ENCODE measurements at places on chromosomes 1 and 21.

DNA sequence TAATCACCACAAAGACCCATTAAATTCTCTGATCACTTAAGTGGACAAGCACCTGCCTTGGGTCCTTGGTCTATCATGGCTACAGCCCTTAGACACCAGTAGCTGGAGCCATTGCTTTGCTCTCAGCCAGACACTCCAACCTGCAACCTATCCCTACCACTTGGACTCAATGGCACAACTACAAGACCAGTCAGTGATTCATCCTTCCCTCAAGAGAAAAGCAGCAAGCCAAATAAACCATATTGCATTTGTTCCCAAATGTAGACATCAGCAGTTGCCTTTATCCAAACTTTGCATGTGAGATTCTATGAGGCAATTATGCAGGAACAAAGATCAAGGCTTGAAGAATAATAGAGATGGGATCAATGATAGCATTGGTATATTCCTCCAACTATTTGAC lies 263.4 kb downstream of the HHIPL2 start:
- DNase-seq, result no peak

DNA sequence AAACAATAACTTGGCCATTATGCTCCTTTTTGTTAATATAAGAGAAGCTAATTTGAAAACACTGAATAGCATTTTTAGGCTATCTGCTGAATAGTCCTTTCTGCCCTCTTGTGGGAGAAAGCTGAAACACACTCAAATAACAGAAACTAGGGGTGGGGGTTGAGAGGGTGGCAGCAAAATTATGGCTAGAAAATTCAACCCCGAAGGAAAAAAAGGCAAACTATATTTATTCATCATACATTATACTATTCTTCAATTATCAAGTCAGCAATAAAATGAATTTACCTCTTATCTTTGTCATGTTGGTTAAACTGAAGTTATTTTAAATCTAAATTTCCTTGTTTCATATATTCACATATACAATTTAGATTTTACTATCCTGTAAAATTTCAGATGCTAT lies 255.9 kb downstream of the FAF1 start:
- DNase-seq, result peak; percentile 25

GRCh38 chr21:41831453-41831831 lies 47.7 kb downstream of the PRDM15 start:
- no peak for DNase-seq

DNA sequence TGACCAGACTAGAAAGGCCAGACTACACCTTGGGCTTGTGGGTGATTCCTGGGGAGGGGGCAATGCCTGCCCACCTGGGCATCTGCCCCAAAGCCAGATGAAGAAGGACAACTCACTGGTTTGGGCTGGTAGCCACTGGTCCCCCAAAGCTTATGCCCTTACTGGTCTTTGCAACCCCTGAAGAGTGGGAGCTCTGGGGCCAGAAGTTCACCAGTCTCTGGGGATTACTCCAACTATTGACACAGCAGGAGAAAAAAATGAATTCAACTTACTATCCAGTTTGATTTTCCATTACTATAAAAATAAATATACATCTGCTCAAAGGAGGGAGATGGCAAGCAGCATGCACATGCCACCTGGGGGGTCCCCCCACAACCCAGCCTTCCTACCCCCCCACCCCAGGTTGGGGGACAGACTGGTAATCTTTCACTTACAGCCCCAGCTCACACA lies 2.6 kb downstream of the AHDC1 start:
- no peak for DNase-seq

DNA sequence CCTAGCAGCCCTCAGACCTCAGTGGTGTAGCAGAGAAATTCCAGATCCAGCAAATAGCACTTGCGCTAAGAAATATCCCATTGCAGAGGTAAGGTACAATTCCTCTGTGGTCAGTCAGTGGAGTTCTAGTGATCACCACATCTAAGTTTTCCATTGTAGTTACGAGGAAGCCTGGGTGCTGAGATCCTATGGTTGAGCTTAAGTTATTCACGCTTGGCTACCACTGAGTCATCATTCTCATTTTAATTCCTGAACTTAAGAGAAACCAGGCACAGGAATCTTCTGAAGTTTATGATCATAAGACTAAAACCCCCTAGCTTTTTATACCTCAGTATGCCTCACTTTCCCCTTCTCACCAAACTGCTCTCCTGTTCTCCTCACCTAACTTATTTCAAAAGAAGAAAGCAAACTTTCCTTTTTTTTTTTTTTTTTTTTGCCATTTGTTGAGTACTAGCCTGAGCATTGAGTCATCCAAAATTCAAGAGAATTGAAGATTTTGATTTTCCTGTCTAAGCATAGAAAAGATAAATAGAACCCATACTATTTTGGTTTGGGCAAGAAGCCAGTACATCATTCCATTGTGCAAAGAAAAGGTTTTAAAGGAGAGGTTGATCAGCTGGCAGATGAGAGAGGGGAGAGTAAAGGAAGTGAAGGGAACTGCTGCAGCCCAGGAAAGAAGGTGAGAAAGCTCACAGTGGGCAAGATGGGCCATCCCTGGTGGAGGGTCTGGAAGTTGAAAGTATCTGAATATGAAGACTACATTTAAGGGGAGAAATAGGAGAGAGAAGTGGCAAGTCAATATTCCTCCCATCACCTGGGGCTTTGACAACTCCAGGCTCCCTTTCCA lies 39.9 kb downstream of the SERBP1 start:
- DNase-seq, result no peak

GRCh38 chr1:90710579-90711536 lies 6.2 kb downstream of the BARHL2 start:
- DNase-seq, result no peak

GRCh38 chr1:230842801-230843200 lies 25.5 kb downstream of the C1orf198 start:
- DNase-seq, result no peak

DNA sequence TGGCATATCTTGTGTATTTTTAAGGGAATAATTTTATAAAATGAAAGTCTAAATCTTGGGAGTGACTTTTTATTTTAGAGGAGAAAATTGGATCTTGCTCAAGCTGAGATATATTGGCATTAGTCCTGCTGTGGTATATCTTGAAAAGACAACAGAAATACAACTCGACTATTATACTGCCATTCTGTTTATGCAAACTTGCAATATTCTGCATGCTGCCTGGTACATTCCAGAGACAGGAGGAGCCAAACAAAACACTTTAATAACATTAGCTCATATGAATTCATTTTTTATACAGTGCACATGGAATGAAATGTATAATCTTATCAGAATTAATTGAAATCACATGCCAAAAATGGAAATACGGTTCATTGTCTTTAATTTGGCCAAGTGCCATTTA lies 176.0 kb upstream of the NRIP1 start:
- no peak for DNase-seq

GRCh38 chr1:8847990-8848389 lies 30.5 kb downstream of the ENO1 start:
- DNase-seq, result no peak

- DNase-seq, result no peak
These were observed 301.8 kb downstream of the KCNT2 start for GRCh38 chr1:196306421-196306820.

- peak; percentile 55 for DNase-seq
These were observed 161.5 kb downstream of the DNM3 start for GRCh38 chr1:172002725-172003345.
